ENCODE measurements at places on chromosomes 6 and 20. TPM values are rescaled to one million over a fixed set of nuclear protein-coding genes. Genes with fewer than 3 reads are reported as not detected.

GRCh38 chr6:18720075-18720474 lies 332.9 kb downstream of the RNF144B start:
- DNase-seq: no peak

DNA sequence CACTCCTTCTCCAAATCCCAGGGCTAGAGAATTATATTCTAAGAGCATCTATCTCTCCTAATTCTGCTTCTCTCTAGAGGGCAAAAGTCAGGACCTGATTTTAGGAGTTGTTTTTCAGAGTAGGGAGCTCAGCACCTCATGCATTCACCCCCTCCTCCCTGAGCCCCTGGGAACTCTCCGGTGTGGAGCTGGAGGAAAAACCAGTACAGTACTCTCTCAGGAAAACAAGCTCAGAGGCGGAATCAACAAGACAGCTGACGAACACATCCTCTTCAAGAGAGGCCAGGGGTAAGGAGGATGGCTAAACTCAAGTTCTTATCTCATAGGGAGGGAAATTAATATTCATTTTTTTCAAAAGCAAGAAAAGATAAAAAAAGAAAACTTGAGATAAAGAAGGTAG lies 120.1 kb upstream of the CDYL start:
- no peak for DNase-seq

SPATA25 gene
- total RNA-seq: 0.84 TPM

DNA sequence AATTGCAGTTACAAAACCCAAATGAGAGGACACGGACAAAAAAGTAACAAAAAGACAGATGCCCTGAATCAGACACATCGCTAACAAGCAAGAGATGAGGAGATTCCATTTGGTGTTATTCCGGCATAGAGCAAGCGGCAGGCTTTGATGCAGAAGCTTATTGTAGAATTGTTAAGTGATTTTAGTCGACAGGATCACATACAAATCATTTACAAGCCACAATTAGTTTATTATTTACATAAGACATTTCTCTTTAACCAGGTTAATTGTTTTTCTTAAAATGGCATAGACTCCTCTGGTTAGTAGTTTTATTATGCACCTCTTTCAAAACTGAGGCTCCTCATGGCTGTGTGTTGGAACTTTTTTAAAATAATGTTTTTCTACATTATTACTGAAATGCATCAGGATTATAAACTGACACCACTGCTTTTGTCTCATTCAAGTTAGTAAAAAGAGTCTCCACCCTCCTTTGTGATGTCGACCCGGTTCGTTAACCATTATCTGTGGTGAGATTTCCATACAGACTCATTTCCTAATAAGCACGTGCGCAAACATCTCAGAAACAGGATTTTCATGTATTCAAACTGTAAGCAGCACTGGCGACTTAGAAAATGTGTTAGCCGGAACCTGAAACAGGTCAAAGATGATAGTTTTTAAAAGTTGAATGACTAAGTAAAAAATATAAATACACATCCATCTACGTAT lies 119.8 kb downstream of the COL12A1 start:
- DNase-seq: no peak

DNA sequence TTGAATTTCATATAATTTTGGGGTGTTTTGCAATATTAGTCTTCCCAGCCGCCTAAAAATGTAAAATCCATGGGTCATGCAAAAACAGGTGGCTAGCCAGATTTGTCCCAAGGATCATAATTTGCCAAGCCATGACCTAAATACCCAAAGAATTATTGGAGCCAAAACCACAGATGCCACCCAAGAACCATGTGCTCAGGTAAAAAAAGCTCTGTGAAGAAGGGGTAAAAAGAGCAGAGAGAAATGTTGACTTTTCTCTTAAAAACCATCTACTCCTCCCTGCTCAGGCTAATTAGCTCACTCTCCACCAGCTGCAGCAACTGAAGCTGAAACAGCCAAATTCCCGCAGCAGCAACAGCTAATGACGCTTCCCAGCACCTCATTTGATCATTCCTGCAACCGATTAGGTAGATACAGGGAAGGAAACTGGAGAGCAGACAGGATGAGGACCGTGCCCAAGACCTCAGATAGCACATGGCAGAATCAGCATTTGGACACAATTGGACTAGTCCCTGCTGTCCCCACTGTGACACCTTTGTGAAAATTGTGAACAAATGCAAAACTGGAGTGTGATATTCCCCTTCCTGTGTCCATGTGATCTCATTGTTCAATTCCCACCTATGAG lies 107.9 kb upstream of the NXT1 start:
- no peak for DNase-seq

GRCh38 chr6:102571236-102571908 lies 1177.9 kb downstream of the GRIK2 start:
- DNase-seq: no peak

GRCh38 chr6:34332251-34333198 lies 59.9 kb downstream of the NUDT3 start:
- no peak for DNase-seq

GRCh38 chr6:95175927-95176675 lies 401.2 kb upstream of the MANEA start:
- no peak for DNase-seq

DNA sequence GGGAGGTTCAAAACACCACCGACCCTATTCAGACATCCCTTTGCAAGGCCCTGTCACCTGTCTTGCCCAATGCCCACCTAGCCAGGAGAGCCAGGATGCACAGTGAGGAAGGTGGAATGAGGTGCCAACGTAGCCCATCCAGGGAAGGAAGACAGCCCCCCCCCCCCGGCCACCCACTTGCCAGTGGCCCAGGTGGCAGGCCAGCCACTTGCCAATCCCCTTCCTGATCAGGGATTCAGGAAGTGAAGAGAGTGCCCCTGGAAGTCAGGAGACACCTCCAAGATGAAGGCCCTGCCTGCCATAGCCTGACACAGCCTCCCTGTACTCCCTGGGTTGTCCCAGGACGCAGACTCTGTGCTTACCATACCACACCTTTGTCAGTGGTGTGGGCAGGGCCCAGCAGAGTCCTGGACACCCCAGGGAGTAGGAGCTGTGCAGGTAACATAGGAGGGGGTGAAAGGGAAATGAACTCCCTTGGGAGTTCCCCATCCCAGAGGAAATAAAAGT lies 54.7 kb downstream of the MRPL14 start:
- DNase-seq: no peak

SGK2 gene
- 0.40 TPM for total RNA-seq

- peak; percentile 29 for DNase-seq
Measured at GRCh38 chr6:77457720-77458349, 5.5 kb downstream of the HTR1B start.

DNA sequence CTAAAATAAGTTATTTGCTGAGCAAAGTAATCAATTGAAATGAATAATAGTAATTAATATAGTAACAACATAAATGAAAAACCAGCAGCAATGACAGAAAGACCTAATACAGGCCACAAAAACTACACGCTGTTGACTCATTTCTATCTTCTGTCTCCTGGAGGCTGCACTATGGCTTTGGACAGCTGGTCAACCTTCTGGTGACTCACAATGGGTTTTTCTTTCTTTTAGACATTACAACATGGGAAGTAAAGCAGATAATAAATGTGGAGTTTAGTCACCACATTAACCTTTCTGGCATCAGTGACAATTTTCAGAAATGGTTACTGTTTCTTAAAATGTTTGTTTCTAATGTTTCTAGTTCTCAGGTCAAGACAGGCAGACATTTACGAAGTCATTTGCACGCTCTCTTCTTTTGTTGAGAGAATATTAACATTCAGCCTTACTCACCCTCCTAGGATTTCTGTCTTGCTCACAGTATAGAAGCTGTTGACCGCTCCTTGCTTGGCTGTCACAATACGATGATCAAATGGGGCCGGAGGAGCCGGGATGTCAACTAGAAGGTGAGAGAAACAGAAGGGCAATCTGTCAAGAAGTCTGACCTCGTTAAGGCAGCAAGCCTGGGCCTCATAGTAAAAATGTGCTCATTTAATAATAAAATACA lies 62.2 kb downstream of the MYLK4 start:
- DNase-seq: no peak

Measured in activated CD4-positive, alpha-beta T cell treated with anti-CD3 and anti-CD28 coated beads, Interleukin-2, amount 10 ng/mL, durations not matched to agents 7 days and 5 days (primary cell).